ENCODE measurements at places on chromosomes 7 and 10. TPM values are rescaled to one million over a fixed set of nuclear protein-coding genes. Genes with fewer than 3 reads are reported as not detected.
A peak's percentile ranks its signal among the peaks of the same experiment; 100 is the strongest.

DNA sequence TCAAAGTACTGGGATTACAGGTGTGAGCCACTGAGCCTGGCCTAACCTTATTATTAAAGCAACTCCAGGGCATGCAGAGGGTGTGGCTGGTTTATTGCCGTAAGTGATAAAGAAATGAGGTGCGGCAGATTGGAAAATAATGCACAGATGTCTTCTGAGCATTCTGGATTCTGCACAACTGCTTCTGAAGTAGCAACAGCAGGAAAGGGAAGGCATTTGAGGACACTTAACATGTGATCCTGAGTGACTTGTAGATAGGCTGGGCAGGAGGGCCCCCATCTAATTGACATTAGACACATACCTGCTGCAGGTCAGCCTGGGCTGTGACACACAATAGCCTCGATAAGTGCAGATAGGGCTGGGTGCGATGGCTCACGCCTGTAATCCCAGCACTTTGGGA lies 5.6 kb downstream of the RHBDD2 start:
- DNase-seq, result no peak

- peak; percentile 11 for DNase-seq
These were observed 4.8 kb upstream of the GCK start for GRCh38 chr7:44194069-44194468.

GRCh38 chr10:1199897-1200721 lies 143.9 kb downstream of the WDR37 start:
- DNase-seq, result no peak

DNA sequence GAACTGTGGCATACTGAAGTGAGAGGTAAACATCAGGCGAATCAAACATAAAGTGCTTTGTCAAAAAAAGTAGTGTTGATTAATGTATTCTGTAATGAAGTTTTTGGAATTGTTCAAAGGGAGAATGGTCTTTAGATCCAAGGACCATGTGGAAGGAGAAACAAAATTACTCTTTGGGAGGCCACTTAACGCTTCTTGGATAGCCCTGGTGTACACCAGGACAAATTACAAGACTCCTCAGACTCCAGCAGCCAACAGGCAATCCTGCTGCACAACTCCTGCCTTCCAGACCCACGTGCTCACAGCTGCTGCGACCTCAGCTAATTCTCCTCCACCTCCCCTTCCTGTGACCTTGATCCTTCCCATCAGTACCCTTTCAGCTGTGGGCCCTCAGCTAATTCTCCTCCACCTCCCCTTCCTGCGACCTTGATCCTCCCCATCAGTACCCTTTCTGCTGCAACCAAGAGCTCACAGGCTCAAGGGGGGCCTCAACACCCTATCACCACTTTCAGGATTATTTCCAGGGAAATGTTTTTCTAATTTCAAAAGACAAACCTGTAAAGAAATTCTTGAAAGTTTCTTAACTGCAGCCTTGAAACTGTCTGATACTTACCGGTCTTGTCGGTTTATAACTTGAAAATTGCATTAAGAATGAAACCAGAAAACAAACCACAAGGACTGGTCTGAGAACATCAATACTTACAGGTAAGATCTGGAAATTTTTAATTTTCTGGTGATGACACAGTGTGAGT lies 29.7 kb upstream of the DDC start:
- no peak for DNase-seq

GRCh38 chr10:89419548-89419947 lies 5.2 kb downstream of the IFIT5 start:
- peak; percentile 62 for DNase-seq

GRCh38 chr7:128697302-128697905 lies 25.3 kb downstream of the GARIN1A start:
- DNase-seq, result peak; percentile 74

- no peak for DNase-seq
These were observed 399.2 kb upstream of the AUTS2 start for GRCh38 chr7:69199041-69199440.

DNA sequence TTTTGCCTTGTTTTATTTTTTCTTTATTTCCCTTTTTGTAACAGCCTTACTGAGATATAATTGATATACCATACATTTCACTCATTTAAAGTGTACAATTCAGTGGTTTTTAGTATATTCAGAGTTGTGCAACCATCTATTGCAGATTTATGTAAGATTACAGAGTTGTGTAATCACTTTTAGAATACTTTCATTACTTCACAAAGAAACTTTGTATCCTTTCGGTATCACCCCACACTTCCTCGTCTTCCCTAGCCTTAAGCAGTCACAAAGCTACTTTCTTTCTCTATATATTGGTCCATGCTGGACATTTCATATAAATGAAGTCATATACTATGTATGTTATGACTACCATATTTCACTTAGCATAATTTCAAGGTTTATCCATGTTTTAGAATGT lies 74.6 kb downstream of the ATRNL1 start:
- DNase-seq, result peak; percentile 11

DNA sequence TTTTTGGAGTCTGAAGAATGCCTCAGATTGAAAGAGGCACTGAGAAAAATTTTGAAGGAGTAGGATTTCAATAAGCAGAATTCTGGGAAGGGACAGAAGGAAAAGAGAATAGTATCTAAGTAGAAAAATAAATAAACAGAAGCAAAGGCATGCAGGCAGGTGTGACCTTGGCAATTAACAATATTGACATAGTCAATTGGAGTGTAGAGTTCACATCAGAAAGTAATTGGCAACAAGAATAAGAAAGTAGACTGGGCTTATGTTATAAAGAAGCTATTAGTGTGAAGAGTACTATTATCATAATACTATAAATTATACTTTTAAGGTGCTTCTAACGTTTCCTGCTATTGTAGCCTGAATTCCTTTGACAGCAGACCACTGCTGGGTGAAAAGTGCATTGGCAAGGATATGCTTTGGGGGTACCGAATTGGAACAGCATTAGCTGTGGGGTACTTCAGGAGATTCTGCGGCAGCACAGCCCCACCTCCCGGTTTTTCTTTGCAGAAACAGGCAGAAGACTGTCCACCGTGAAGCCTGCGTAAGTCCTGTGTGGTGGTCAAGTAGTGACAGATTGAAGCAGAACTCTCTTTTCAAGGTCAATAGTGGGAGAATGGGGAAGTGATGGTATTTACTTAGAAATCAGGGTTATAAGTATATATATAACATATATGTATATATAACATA lies 357.0 kb downstream of the THSD7A start:
- no peak for DNase-seq

GRCh38 chr10:107653832-107654287 lies 489.4 kb upstream of the SORCS1 start:
- DNase-seq, result peak; percentile 38

DNA sequence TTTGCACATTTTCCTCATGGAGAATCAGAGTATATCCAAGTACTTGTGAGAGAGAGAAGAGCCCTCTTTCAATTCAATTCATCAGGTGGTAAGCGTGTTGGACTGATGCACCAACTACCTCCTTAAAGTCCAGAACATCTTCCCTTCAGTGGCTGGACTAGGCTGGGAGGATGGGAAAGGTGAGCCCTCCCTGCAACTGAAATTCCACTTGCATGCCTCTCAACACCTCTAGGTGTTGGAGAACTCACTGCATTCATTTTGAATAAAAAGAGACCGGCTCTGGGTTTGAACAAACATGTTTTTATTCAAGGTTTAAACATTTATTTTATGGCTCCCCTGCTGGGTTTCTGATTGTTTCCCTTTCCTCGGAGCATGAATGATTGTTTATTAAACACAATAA lies 573.5 kb downstream of the CCSER2 start:
- DNase-seq, result no peak

DNA sequence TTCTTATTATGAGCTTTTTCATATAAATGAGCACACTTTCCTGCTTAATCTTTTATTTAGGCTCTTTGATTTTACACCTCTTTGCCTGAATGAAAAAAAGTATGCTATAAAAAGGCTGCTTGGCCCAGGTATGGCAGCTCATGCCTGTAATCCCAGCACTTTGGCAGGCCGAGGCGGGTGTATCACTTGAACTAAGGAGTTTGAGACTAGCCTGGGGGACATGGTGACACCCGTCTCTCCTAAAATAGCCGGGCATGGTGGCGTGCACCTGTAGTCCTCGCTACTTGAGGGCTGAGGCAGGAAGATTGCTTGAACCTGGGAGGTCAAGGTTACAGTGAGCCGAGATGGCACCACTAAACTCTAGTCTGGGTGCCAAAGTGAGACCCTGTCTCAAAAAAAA lies 72.9 kb downstream of the DOCK4 start:
- DNase-seq, result no peak

- DNase-seq, result no peak
These were observed 173.9 kb upstream of the AOAH start for GRCh38 chr7:36898186-36898585.

DNA sequence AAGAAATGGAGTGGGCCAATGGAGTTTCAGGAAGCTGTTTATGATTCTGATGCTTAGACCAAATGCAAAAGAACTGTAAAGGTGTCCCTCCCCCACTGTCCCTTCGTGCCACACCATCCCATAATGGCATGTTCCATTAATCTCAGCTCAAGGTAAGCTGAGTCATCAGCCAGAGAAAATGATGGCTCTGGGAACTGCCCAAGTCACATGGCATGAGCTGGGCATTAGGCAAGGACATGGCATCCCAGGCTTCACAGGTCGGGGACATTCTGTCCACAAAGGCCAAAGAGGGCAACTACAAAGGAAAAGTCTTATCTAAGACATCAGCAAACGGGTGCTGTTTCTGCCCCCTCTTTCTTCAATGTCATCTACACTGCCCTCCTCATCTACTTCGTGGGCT lies 44.9 kb downstream of the DLG5 start:
- no peak for DNase-seq

DNA sequence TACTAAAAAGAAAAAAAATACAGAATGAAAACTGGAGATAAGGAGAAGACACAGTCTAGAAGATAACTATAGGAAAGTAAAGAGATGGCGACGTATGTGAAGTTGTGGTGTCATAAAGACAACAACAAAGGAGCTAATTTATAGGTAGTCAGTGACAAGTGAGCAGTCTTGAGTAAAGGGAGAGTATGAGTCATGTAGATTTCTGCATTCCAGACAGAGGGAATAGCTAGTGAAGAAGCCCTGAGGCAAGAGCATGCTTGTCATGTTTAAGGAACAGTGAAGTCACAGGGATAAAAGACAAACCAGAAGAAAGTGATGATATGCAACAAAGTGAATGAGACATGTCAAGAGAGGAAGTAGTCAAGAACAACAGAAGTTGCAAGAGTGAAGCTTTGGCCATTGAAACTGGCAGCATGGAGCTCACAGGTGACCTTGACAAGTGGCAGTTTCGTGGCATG lies 2.3 kb upstream of the MIOS start:
- DNase-seq, result peak; percentile 82

GRCh38 chr7:99440195-99440594 lies 1.5 kb downstream of the CPSF4 start:
- peak; percentile 12 for DNase-seq

GRCh38 chr7:115707258-115708012 lies 323.1 kb downstream of the TFEC start:
- DNase-seq, result peak; percentile 3

- no peak for DNase-seq
These were observed 331.3 kb upstream of the COBL start for GRCh38 chr7:51647931-51648351.

GRCh38 chr7:155625557-155625956 lies 18.9 kb upstream of the RBM33 start:
- DNase-seq, result no peak

DNA sequence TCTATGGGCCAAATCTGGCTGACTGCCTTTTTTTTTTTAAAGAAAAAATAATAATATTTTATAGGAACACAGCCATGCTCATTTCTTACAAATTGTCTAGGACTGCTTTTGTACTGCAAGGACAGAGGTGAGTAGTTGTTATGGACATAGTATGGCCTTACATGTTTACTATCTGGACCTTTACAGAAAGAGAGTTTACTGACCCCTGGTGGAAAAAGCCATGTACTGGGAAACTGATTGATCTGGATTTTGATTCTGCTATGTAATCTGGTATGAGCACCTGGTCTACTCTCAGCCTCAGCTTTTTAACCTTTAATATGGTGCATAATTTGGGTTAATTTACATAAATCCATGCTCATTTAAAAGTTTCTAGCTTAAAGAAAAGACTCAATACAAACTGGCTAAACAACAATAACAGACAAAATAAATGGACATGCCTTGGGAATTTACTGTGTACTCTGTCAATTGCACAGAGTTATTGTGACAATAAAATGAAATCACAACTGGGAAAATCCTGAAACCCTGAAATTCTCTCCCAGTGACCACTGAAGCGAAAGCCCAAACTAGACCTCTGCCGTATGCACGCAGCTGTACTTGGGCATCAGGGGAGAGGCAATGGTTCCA lies 260.7 kb downstream of the BMPER start:
- peak; percentile 27 for DNase-seq

DNA sequence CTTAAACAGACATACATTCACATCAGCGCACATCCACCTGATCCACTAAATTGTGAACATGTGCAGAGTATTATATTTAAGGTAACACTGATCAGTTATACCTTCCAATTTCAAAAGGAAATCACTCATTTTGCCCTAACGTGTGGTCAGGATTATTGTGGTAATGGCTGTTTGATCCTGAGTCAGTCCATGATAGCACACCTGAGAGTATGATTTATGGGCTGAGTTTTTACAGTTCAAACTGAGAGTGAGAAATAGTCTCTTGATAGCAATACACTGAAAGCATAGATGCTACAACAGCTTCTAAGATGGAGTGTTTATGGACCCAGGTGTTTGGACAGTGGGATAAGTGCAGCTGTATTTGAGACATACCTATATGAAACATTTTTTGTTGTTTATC lies 96.7 kb downstream of the KIF20B start:
- no peak for DNase-seq

DNA sequence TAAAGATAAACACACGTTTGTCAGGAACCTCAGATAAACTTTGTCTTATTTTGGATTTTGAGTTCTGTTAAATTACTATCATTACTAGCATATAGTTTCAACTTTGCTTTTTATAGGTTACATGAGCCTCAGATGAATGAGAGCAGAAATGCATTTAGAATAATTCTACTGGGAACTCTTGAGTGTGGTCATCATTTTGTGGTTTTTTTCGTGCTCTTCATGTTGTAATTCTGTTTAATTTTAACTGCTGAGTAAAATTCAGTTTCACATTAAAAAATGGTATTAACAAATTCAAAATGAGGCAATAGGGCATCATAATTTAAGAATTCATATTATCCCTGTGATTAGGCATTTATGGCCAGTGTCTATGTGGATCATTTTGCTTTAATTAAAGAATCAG lies 72.9 kb downstream of the GNAI1 start:
- DNase-seq, result no peak

- peak; percentile 68 for DNase-seq
These were observed 18.0 kb downstream of the STX1A start for GRCh38 chr7:73701357-73701995.

KLF14 gene
- under 0.01 TPM for total RNA-seq

CRPPA gene
- total RNA-seq, result 1.5 TPM

TRIM56 gene
- 27.6 TPM for total RNA-seq

MOGAT3 gene
- total RNA-seq, result not detected

OR6B1 gene
- total RNA-seq, result not detected

PTPRN2 gene
- total RNA-seq, result 0.77 TPM

NACAD gene
- 1.3 TPM for total RNA-seq

LIPF gene
- not detected for total RNA-seq

ANKRD61 gene
- total RNA-seq, result 0.26 TPM

SUN3 gene
- total RNA-seq, result not detected

KCP gene
- total RNA-seq, result 0.50 TPM

ECHS1 gene
- total RNA-seq, result 48.5 TPM
